ENCODE measurements at places on chromosomes 2 and 18.
A peak's percentile ranks its signal among the peaks of the same experiment; 100 is the strongest.

- no peak for DNase-seq
These were observed 60.2 kb downstream of the MYT1L start for GRCh38 chr2:2270808-2271415.

DNA sequence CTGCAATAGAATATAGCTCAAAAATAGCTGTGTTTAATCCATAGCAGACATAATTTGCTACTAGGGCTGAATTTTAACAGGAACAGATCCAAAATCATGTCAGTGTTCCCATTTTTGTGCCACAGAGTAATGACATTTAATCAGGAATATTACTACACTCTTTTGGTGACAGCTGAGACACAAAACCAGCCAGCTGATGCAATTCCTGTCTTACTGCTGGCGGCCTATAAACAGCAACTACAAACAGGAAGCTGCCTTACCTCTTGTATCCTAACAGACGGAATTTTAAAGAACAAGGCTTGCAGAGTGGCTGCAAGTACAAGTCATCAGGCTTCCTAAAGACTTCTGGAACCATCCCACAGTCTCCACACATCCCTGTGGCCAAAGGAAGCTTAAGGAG is 218.1 kb downstream of the ZNF521 start:
- no peak for DNase-seq

DNA sequence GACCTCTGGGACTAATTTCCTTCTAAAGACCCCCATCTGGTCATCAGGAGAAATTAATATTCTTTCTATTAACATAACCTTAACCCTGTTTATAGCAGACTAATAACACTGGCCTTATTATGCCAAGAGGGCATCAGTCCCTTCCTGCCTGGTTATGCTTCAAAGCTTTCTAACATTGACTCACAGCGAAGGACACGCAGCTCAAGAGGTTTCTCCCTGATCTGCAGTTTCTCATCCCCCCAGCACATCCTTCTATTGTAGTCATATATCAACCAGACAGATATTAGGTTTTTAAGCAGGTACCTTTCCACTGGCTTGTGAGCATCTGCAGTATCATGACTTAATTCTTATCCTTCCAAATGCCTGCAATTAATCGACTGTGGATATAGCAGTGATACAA is 100.0 kb upstream of the CXCR4 start:
- no peak for DNase-seq

GRCh38 chr2:133674433-133675331 is 106.4 kb upstream of the NCKAP5 start:
- DNase-seq: no peak

GRCh38 chr2:241218131-241219029 is 29.9 kb downstream of the ANO7 start:
- no peak for DNase-seq

DNA sequence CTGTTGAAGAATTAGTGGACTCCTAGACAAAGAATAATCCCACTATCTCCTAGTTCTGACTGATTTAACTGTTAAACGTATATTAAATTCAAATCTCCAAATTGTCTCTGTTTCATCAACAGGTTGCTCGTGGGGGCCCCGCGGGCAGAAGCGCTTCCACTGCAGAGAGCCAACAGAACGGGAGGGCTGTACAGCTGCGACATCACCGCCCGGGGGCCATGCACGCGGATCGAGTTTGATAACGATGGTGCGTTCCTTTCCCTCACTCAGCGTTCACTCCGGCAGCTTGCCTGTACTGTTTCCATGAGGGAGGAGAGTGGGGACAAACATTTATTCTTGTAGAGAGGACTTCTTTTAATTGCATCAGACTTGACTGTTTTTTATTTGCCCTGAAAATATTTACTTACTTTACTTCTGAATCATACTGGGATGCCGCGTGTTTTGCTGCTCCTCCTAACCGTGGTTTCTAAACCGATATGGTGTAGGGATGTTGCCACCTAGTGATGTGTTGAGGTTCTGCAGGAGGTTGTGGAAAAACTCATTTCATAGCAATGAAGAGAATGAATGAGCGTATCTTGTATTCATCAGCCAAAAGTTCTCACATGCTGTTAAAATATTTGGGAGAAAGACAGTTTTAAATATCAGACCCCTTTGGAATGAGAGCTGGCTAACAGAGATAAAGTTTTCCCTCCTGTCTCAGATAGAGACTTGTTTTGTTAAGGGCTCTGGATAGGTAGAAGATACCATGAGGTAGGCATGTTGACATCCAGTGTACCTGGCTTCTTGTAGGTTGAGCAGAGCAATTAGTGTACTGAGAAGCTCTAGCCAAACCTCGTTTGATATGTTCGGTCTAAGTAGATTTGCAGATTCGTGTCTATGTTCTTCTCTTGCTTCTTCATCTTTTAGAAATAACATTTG is 38.3 kb downstream of the ITGA6 start:
- peak; percentile 61 for DNase-seq

- no peak for DNase-seq
These were observed 21.7 kb downstream of the BIN1 start for GRCh38 chr2:127085317-127085681.

- DNase-seq: no peak
These were observed 420.5 kb downstream of the NRXN1 start for GRCh38 chr2:50611351-50611871.

- no peak for DNase-seq
These were observed 14.9 kb downstream of the HPCAL1 start for GRCh38 chr2:10317646-10318045.

DNA sequence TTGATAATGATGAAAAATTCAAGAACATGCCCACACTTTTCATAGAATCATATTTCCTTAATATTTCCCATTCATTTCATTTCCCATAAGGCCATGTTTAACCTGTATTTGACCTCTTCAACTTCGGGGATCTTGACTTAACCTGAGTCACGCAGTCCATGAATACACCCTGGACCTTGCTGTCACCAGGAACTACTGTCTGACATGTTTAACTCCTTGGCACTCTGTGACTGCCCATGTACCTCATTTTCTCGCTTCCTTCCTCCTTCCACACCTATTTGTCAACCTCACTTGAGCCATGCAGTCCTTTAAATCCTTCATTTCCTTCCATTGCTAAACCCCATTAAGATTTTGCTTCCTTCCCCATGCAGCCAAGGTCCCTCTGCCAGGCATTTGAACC is 16.3 kb downstream of the ABCB11 start:
- no peak for DNase-seq

- DNase-seq: no peak
These were observed 205.1 kb downstream of the DNAH7 start for GRCh38 chr2:195863564-195863963.

- DNase-seq: no peak
These were observed 14.4 kb downstream of the IL36B start for GRCh38 chr2:113038291-113038690.

DNA sequence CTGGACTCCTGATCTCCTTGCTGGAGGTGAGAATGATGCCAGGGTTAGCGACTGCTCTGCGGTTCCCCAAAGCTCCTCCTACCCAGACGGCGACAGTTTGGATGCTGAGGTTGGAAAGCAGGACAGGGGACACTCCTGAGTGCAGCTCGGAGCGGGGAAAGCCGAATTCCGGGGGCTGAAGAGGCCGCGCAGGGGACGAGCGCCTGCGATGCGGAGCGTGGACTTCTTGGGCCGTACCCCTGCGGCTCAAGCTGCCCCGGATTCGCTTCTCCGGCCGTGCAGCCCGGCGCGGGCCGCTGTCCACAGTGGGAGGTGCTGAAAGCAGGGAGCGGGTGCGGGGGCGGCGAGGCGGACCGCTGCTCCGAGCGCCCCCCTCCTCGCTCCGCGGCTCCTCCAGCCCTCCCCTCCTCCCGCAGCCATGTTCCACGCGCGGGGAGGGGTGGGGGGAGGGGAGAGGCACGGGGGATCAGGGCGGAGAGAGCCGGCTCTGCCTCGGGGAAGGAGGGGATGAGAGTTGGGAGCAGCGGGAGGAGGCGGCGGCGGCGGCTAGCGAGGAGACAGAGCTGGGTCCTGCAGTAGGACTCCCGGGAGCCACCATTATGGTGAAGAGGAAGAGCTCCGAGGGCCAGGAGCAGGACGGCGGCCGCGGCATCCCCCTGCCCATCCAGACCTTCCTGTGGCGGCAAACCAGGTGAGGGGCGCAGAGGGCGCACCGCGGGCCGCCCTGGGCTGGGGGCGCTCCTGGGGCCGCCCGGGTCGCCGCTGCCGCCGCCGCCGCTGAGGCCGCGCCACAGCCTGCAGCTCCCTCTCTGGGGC is at the start of gene UNC80:
Gene UNC80, plus strand, starts transcription at position 359 of the 816 bp plus-strand sequence. Its CDS starts 241 bp downstream, at position 600.
- DNase-seq: no peak

DNA sequence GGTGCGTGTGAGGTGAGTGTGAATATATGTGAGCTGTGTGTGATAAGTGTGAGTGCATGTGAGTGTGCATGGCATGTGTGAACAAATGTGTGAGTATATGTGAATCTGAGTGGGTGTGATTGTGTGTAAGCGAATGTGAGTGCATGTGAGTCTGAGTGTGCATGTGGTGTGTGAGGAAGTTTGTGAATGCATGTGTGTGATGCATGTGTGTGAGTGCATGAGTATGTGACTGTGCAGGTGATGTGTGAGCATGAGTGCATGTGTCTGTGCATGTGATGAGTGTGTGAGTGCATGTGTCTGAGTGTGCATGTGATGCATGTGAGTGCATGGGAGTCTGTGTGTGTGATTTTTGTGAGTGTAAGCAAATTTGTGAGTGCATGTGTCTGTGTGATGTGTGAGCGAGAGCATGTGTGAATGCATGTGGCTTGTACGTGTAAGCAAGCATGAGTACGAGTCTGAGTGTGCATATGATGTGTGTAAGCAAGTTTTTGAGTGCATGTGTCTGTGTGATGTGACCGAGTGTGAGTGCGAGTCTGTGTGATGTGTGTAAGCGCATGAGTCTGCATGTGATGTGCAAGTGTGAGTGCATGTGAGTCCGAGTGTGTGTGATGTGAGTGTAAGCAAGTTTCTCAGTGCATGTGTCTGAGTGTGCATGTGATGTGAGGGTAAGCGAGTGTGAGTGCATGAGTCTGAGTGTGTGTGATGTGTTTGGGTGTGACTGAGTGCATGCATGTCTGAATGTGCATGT is 43.3 kb downstream of the COPS8 start:
- DNase-seq: no peak

- no peak for DNase-seq
These were observed 64.6 kb downstream of the ZC3H6 start for GRCh38 chr2:112339986-112340385.

GRCh38 chr2:45845566-45845965 is 194.1 kb downstream of the PRKCE start:
- DNase-seq: no peak

DNA sequence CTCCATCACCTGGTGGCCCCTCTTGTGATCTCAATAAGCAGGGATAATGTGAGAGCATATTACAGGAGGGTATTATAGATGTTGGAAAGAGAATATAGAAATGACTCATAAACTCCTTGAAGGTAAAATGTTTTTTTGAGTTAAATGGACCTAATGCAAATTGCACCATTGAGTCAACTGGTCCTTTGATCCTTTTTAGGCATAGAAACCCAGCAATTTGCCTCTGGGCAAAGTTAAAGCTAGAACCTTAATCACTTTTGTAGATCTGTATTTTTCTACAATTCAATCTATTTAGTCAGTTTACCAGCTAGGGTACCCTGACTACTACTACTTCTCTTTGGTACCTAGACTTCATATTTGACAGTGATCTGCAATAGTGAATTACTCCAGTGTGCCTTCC is 71.8 kb upstream of the RNF152 start:
- no peak for DNase-seq

GRCh38 chr18:12656938-12657683 is 796 bp downstream of the SPIRE1 start:
- DNase-seq: no peak

DNA sequence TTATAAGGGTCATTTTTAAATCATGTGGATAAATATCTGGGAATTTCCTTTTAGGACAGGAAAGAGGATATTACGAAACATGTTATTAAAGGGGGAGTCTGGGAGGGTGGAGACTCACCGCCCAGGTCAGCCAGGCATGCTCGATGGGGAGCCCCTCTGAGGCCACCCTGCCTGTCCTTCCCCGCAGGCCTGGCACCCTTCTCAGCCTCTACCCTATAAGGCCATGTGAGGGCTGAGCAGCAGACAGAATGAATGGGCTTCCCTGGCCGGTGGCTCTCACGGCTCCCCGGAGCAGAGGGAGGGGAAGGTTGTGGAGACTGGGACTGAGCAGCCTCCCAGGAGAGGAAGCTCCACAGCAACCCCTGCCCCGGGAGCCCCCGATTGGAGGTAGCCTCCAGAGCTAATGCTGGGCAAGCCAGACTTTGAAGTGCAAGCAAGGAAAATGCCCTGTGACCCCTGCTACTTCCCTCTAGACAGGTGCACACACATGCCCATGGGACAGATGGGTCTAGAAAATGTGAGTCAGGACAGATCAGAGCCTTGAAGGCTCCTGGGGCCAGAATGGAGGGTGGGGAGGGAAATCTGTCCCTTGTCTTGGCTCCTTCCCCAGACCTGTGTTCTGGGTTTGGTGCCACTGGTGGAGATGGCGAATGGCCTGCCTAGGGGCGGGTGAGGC is 13.2 kb upstream of the ARMC9 start:
- no peak for DNase-seq

GRCh38 chr2:174233771-174234275 is 14.5 kb downstream of the OLA1 start:
- no peak for DNase-seq

- no peak for DNase-seq
These were observed 86.5 kb downstream of the VSNL1 start for GRCh38 chr2:17626986-17627385.

DNA sequence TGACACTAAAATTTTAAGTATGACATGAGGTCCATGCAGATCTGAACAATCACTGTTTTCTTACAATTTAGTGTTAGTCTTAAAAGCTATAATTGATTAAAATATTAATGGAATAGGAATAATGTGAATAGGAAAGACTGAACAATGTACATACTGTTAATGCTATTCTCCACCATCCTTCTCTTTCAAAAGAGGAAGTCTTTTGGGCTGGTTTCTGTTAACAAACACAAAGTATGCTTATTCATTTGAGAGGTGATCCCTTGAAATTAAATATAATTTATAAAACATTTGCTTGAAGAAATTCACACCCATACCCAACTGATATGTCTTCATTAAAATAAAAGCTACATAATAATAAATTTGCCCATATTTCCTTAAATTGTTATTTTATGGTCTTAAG is 2.3 kb downstream of the STPG4 start:
- DNase-seq: no peak

DNA sequence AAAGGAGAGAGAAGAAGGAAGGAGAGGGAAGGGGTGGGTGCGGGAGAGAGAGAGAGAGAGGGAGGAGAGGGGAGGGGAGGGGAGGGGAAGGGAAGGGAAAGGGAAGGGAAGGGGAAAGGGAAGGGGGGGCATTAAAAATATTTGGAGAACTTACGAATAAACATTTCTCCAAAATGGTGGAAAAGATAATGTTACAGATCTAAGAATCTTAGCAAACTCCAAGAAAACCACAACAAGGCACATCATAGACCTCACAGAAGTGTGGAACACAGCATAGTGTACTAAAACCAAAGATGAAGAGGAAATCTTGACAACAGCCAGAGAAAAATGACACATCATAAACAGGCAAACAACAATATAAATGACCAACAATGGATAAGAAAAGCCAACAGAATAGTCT is 83.1 kb downstream of the CRACDL start:
- no peak for DNase-seq

DNA sequence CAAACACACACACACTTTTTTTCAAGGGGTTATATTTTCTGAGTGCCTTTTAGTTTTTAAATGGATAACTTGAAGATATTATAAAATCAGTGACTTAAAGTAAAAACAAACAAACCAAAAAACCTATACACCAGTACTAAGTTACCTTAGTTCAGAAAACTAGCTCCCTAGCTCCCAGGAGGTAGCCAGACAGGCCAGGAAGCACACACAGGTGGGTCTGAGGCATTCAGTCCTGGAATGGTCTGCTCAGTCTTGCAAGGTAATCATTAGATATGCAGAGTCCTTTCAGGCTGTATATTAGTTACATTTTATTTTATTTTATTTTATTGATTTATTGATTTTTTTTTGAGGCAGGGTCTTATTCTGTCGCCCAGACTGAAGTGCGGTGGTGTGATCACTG is 10.7 kb upstream of the DYNC2LI1 start:
- DNase-seq: no peak
